ENCODE measurements at places on chromosomes 13 and 19. TPM values are rescaled to one million over a fixed set of nuclear protein-coding genes. Genes with fewer than 3 reads are reported as not detected.

GRCh38 chr19:37594982-37595382 lies 306 bp downstream of the ZNF540 start:
- peak; percentile 37 for DNase-seq

GRCh38 chr13:26488236-26489003 lies 69.1 kb upstream of the WASF3 start:
- DNase-seq = no peak

The TEX29 gene
- not detected for total RNA-seq

DNA sequence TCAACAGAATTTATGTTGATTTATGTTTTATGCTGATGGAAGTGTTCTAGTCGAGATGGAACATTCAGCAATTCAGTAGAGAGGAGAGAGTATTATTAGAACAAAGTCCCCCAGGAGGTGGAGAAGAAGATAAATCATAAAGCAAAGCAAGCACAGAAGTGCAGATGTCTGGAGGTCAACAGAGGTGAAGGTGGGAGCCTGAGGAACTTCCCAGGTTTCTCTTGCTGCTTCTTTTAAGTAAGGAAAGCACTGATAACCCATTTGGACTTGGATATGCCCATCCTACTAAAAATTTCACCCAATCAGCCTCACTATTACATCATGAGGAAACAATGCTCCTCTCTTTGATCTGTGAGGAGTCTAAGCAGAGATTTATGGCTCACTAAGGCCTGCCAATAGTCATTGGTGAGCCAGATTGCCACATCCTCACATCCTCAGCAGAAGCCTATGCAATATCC lies 98.8 kb downstream of the EPSTI1 start:
- no peak for DNase-seq

GRCh38 chr19:4589579-4590410 lies 30.3 kb upstream of the SEMA6B start:
- DNase-seq = no peak

- DNase-seq = no peak
These were observed 666 bp downstream of the BIVM start for GRCh38 chr13:102799426-102800144.

DNA sequence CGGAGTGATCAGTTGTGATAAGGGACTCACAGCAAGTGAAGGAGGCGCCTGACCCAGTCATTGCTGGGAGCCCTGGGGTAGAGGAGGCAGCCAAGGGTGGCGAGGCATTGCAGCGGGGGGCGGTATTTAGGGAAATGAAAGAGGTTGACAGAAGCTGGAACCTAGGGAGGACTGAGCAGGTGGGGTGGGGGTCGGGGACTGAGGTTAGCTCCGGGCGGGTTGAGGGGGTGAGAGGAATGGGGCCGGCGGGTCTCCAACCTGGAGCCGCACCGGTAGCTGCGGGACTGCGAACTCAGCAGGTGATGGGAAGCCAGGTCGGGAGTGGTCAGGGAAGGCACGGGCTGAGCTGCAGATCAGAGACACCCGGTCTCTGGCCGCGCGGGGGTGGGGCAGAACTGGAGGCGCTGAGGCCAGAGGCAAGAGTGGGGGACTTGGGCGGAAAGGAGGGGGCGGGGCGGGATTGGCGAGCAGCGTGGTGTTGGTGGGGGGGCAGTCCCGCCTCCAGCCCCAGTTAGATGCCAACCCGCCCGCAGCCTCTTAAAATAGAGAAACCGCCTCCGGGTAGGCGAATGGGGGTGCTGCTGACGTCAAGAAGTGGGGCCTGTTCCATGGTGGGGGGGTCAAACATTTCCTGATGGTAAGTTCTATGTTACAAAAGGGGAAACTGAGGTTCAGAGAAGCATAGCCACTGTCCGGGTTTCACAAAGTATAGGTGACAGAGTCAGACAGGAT lies 1.5 kb downstream of the MAST3 start:
- DNase-seq = no peak

- no peak for DNase-seq
These were observed 9.3 kb downstream of the ZNF787 start for GRCh38 chr19:56111601-56112312.

GRCh38 chr19:21474671-21475181 lies 30.7 kb upstream of the ZNF429 start:
- DNase-seq = peak; percentile 20

DNA sequence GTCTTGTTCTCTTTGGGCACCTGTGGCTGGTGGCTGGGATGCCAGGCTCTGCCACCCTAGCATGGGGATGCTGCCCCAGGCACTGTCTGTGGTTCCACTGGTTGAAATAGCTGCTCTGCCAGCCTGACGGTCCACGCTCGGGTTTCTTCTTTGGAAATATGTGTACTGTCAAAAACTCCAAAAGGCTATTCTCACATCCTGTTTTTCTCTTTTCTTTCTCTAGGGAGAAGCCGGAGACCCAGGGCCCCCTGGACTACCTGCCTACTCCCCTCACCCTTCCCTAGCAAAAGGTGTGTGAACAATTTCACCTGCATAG lies 115.0 kb downstream of the RAB20 start:
- no peak for DNase-seq

GRCh38 chr13:106527826-106528225 lies 7.6 kb downstream of the EFNB2 start:
- DNase-seq = no peak

- no peak for DNase-seq
These were observed 25.7 kb downstream of the CHAMP1 start for GRCh38 chr13:114339857-114340534.

The KIR3DL2 gene
- total RNA-seq = not detected

DNA sequence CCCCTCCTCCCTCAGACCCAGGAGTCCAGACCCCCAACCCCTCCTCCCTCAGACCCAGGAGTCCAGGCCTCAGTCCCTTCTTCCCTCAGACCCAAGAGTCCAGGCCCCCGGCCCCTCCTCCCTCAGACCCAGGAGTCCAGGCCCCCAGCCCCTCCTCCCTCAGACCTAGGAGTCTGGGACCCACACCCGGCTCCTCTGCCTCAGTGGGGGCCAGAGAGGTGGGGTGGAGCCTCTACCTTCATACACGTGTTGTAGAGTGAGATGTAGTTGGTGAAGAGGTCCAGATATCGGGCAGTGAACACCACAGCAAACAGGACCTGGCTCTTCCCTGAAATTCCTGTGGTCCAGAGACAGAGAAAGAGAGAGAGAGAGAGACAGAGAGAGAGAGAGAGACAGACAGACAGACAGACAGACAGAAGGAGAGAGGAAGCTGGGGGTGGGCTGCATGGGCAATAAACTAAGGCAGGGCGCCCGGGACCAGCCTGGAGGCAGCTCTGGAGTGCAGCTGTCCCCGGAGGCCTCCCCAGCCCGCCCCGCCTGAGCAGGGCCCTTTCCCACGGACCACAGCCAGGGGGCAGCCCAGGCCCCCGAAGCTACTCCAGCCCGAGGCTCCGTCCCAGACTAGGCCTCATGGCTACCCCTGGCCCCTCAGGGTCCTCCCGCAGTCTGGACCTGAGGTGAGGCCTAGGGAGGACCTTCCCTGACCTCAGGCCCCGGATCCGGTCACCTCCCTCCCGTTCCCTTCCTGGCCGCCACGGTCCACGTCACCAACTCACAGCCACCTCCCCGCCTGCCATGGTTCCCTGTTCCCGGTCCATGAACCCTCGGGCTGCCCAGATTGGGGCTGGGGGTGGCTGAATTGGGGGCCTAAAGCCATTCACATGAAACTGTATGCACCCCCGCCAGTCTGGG lies 907 bp downstream of the KDELR1 start:
- DNase-seq = no peak
